ENCODE measurements at places on chromosomes 5 and 9.
A peak's percentile ranks its signal among the peaks of the same experiment; 100 is the strongest.

GRCh38 chr9:11001546-11001945 is 388.7 kb upstream of the PTPRD start:
- no peak for DNase-seq

GRCh38 chr9:109745335-109746283 is 34.4 kb upstream of the PALM2AKAP2 start:
- DNase-seq, result peak; percentile 44

DNA sequence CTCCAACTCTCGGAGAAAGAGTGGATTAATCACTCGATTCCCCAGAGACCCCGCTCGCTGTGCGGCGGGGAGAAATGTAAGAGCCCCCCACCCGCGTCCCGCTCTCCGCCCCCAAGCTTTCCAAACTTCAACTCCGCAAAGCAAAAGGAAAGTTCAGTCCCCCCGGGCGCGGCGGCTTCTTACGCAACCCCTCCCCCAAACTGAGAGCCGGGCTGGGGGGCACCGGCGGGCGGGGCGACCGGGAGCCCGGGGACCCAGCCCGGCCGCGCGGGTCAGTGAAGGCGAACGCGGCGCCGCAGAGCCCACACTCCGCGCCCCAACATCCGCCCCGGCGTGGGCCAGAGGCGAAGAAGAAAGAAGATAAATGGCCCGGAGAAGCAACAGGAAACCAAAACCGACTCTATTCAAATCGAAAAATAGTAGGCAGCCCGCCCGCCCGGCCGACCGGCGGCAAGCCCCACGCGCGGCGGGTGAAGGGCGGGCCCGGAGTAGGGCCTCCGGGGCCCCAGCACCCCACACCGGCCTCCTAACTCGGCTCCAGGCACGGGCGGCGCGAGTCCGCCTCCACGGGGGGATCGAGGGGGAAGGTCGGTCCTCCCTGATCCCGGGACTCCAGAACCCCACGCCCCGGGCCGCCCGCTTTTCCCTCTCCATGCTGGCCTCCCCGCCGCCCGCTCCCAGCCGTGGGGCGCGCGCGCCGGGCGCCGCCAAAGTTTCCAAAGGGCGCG is 720 bp downstream of the NOTCH1 start:
- DNase-seq, result no peak

GRCh38 chr5:151326266-151326665 is 21.1 kb downstream of the SLC36A2 start:
- no peak for DNase-seq

DNA sequence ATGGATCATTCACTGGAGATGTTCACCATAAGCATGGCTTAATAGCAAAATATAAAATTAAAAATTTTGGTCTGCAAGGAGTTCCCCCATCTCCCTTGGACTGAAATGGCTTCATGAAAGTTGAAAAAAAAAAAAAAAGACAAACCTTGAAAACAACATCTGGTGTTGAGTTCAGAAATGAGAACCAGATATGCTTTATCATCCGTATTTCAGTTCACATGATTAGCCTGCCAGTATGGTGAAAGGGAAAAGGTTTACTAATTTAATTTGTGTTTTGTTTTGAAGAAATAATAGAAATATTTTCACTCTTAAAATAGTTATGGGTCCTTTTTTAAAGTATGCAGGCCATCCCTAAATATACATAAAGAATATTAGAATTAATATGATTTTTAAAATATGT is 67.8 kb downstream of the TMEM167A start:
- no peak for DNase-seq

DNA sequence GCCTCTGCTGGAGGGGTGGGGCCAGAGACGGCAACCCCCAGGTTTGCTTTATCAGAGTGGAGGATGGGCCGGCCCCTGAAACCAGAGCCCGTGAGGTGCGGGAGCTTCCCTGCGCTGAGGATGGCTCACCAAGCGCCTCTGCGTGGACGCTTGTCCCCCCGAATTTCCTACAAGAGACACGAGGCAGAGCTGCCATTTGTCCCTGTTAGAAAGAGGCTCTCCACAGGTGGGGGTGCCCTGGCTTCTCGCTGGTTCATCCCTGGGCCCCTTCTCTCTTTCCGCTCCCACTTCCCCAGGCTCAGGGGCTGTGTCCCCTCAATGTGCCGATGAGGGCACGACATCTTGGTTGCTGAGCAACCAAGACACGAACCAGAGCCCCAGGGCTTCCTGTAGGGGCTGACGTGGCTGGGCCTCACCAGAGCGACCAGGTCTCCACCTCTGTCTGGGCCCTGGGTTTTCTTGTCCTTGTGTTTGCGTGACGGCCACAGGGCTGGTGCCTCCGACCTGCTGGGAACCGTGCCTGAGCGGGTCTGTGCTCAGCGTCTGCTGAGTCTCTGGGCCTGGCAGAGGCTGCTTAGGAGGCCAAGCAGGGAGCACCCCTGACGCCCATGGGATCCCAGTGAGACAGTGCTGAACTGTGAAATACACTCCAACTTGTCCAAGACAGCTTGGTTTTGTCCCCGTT is 119.6 kb upstream of the COL5A1 start:
- no peak for DNase-seq

DNA sequence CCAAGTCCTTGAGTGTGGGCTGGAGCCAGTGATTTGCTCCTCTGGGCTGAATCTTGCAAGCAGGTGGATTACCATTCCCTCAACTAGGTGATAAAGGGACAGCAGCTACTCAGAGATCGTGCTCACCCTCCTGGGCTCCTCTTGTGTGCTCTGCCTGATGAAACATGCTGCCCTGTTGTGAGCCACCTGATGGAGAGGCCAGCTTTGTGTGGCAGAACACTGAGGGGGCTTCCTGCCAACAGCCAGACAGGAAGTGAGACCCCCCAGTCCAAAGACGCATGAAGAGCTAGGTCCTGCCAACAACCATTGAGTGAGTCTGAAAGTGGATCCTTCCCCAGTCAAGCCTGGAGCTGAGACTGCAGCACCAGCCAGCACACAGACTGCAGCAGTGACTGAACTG is 106.4 kb upstream of the IRX2 start:
- no peak for DNase-seq

DNA sequence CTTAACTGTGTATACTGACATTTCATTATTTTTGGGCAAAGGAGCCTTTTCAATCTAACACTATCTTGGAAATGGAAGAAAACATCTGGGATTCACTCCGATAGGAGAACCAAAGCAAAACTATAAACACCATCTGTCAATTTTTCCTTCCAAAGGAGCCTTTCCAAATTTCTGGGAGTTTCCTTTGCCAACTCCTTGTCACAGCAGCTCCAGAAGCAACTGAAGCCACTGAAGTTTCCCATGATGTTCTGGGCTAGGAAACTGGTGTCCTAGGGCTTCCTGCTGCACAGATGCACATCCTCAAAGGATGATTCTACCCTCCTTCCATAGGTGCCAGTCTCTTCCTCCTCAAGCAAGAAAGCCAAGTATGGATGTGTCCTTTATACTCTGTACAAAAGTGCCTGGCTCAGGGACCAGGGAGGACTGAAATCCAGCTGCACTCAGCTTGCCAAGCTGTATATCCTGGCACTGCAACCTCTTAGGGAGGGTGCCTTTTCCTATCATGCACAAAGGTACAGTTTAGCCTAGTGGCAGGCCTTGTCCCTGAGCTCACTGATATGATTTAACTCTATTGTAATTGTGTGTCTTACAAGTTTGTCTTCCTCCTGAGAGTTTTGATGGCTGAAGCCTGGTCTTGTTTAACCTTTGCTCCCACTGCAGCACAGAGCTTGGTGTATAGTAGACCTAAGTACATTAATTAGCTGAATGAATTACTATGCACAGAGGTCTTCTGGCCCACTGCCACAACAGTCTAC is 8.4 kb upstream of the UBAP1 start:
- no peak for DNase-seq

GRCh38 chr5:80711216-80711615 is 56.4 kb upstream of the DHFR start:
- no peak for DNase-seq

DNA sequence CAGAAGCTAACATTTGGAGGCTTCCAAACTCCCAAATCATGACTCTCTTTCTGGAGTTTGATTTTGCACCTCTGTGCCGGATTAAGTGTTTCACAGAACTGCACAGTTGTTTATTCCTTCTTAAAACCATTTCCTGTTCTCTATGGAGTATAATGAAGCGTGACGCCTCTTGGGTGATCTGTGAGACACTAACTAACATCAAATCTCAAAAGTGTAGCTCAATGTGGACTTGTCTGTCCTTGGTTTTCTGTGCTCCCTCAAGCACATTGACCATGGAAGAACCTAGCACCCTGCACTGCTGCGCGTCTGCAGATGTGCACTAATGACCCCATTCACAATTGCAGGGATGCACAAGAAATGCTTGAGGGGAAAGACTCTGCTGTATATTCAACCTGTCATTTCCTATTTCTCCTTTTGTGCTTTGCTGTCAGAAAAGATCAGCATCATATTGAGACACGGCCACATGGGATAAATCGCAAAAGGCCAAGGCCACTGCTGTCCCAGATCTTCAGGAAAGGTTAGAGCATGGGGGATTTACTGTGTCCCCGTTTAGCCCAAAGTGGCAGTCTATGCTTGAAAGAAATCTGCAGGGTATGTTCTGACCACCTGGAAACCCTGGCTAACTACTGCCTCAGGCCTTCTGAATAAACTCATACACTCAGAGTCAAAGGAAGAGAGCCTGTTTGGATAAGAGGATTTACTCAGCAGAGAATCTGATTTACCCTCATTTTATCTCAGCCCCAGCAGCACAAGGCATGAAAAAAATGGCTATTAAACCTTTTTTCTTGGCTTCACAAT is 109.6 kb downstream of the BAAT start:
- DNase-seq, result no peak

Data from SJSA1 (cell line).